ENCODE measurements at places on chromosomes 2 and 18.

DNA sequence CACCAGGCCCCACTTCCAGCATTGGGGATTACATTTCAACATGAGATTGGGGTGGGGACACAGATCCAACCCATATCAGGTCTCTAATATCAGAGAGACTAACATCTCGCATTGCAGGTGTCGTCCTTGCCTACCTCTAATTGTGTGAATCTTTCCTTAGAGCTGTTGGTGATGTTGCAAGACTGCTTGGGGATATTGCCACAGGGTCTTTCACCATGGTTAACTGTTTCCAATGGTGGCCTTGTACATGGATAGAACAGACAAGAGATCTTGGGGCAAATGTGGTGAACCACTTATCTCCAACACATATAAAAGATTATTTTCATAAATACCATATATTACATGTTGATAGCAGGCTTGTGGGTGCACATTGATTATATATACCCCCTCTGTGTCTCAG, 270.3 kb upstream of the LINC00305 start:
- no peak for DNase-seq

DNA sequence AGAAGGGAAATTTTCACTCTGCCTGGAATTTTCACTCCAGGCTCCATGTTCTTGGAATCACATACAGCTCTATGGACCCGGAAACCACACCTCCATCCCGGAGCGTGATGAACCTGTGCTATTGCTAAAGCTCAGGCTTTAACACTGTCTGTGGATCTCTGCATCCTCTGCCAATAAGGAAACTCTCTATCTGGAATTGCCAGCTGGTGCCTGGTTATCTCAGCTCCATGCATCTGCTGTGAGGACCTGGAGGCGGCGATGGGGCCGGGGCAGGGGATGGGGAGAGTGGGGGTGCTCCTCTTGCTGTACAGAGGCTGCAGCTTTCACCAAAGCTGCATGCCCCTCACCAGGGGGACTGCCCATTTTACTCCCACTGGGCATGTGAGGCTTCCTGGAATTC, 754.0 kb upstream of the SOX11 start:
- no peak for DNase-seq

- DNase-seq: no peak
These were observed 332.9 kb downstream of the CDH2 start for GRCh38 chr18:27843783-27844777.

GRCh38 chr2:238857959-238858358, 10.1 kb downstream of the TWIST2 start:
- DNase-seq: no peak

GRCh38 chr2:190413421-190413820, 5.3 kb downstream of the MFSD6 start:
- DNase-seq: no peak

GRCh38 chr2:64753399-64753798, 99.7 kb upstream of the SERTAD2 start:
- no peak for DNase-seq

- DNase-seq: no peak
These were observed 260.8 kb downstream of the RDH14 start for GRCh38 chr2:18299423-18300212.

DNA sequence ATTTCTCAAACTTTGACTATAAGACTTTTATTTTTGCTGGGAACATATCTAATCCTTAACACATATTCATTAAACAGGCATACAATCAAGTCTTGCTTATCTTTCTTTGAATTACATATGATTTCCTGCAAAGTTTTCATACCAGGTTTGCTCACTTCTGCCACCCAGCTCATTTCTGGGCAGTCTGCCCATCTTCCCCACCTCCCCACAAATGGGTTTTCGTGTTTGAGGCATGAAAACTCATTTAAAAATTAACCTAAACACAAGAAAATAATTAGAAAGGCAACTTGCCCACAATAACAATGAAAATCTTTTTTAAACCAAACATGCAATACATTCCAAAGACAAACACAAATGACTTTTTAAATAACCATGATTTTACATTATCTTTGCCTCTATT, 3.4 kb downstream of the CHST9 start:
- no peak for DNase-seq

- DNase-seq: no peak
These were observed 15.2 kb downstream of the G6PC2 start for GRCh38 chr2:168916331-168916675.

GRCh38 chr18:57212678-57213077, 65.8 kb downstream of the BOD1L2 start:
- DNase-seq: no peak

GRCh38 chr18:23662309-23663263, at the start of gene ANKRD29:
Gene ANKRD29, minus strand, starts transcription at chr18:23662911. Its CDS starts 181 bp downstream, at chr18:23662730.
- DNase-seq: peak; percentile 20

GRCh38 chr2:63124850-63125249, 74.2 kb downstream of the OTX1 start:
- DNase-seq: no peak

GRCh38 chr18:77658299-77658662, 408.6 kb downstream of the GALR1 start:
- no peak for DNase-seq

DNA sequence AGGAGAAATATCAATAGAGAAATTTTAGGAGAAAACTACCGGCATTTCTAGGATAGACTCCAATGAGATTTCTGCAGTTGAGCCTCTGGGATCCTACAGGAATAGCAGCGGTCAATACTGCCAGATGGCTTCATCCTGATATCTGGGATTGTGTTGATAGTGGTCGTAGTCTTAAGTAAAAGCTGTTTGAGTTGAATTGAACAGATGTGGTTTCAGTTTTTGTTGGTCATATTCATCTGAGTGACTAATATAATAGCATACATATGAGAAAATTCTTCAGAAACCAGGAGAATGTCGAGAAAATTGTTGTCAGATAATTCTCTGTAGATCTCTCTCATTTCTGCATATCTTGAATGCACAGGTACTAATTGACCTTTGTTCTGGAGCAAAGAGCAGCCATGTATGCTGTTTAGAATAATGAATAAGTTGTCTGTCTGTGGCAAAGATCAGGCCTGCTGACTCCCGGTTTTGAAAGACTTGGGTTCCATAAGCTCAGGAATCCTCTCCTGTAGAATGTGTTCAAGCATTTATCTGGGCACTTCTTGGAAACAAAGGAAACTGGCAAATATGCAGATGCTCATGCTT, 288.1 kb downstream of the TMX3 start:
- DNase-seq: no peak

DNA sequence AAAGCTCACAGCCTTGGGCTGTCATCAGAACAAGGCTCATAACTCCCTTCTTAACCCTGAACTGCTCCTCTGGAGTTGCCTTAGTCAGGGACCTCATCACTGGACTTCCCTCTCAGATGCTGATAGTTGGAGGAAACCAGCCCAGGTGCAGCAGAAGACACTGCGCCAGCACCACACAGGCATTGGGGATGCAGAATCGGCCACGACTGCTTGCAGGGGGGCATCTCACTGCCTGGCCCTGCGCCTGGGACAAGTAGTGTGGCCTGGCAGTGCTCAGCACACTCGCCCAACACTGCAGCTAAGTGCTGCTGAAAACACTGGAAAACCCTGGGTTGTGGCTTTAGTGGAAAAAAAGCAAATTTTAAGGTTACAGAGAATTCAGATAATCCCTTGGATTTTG, 68.7 kb downstream of the NCK2 start:
- no peak for DNase-seq

DNA sequence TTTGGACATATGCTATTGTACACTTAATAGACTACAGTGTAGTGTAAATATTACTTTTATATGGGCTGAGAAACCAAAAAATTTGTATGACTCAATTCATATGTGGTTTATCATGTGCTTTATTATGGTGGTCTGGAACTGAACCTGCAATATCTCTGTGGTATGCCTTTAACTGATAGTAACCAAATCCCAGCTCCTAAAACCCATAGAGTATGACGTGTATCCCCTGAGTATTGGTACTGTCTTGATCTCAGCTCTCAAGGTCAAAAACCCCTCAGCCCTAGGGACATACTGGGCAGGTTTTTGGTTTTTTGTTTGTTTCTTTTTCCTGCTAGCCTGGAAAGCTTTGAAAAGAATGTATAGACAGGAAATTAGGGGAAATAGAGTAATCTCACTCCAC, 42.2 kb upstream of the ARHGAP15 start:
- DNase-seq: no peak

GRCh38 chr2:173119069-173119807, 43.6 kb downstream of the MAP3K20 start:
- DNase-seq: no peak

- DNase-seq: no peak
These were observed 21.3 kb downstream of the WDSUB1 start for GRCh38 chr2:159265171-159265576.

- no peak for DNase-seq
These were observed 101.1 kb upstream of the NCK2 start for GRCh38 chr2:105643405-105644173.

GRCh38 chr2:224951723-224952481, 90.4 kb downstream of the DOCK10 start:
- DNase-seq: no peak

DNA sequence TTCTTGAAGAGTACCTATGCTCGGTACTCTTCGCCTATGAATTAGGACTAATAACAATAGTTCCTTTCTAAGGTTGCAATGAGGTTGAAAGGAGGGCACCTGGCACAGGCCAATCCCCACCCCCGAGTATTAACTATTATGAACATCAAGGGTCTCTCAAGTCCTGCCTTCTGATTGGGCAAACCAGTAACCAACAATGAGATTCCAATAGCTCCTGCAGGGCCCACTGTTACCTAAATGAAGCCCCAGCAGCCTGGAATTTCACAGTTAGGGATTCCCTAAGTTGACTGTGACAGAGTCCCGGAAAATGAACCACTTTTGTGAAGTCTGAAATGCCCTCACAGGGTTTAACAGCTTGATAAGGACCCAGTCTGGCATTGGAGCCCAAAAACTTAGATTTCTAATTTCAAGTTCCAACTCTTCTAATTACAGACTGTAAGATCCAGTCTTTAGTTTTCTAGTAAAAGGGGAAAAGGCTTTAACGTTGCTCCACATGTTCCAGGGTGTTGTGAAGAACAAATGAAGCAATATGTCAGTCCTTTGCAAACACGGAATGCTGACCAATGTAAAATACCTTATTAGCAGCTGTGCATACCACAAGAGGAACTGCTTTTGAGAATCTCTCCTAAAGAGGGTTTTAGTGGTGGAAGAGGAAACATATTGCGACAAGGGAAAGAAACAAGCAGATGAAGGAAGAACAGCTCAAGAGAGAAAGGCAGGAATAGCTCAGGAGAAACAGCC, 277.7 kb upstream of the MAP2 start:
- no peak for DNase-seq

DNA sequence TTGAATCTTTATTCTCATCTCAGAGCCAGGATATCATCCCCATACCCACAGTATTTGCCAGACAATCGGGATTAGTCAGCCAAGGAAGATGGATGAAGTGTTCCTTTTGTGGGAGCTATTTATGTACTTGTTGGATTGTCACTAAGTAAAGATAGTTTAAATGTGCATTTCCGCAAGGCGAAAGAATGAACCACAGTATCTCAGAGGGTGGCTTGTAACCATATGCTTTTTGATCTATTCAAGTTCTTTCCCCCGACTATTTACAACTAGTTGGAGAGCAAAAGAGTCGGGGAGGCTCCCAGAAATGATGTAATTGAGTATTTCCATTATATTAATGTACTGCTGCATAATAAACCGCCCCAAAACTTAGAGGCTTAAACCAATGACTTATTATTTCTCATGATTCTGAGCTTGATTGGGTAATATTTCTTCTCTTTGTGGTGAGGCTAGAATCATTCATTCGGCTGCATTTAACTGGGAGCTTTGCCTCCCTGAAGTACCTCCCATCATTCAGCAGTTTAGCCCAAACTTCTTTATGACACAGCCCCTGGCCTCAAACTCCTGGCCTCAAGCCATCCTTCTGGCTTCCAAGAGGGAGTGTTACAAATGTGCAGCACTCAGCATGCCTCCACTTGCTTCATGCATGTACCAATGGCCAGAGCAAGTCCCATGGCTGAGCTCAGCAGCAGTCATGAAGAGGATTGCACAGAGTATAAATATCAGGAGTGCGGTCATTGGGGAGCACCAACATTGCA, 423.7 kb downstream of the METTL4 start:
- no peak for DNase-seq

DNA sequence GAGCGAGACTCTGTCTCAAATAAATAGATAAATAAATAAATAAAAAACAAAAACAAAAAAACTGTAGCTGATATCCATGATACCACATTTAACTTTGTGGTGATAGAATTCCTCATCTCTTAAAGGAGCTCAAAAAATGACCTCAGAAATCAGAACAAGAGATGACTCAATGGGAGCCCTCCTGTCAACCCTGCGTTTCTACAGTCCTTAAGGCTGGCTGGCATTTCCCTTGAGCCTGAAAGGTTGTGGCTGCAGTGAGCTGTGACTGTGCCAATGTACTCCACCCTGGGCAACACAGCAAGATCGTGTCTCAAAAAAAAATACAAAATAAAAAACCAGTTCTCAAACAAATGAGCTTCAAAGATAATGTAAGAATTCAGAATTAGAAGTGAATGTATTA, 40.4 kb downstream of the CHST9 start:
- no peak for DNase-seq

GRCh38 chr2:9093324-9093723, 89.8 kb upstream of the MBOAT2 start:
- DNase-seq: no peak

GRCh38 chr2:2838548-2838845, 507.4 kb upstream of the MYT1L start:
- DNase-seq: no peak

DNA sequence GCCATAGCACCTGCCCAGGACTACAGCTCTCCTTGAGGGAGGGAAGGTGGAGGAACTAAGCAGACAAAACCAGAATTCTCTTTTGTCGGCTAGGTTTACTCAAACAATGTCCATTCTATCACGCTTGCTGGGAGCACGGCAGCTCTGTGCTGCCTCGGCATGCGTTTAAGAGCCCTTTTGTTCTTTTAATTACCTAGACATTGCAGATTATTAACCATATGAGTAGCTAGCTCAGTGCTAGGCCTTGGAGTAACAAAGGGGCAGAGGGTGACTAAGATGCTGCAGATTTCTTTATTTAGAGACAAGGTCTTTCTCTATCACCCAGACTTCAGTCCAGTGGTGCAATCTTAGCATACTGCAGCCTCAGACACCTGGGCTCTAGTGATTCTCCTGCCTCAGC, 11.1 kb downstream of the MSGN1 start:
- DNase-seq: no peak

DNA sequence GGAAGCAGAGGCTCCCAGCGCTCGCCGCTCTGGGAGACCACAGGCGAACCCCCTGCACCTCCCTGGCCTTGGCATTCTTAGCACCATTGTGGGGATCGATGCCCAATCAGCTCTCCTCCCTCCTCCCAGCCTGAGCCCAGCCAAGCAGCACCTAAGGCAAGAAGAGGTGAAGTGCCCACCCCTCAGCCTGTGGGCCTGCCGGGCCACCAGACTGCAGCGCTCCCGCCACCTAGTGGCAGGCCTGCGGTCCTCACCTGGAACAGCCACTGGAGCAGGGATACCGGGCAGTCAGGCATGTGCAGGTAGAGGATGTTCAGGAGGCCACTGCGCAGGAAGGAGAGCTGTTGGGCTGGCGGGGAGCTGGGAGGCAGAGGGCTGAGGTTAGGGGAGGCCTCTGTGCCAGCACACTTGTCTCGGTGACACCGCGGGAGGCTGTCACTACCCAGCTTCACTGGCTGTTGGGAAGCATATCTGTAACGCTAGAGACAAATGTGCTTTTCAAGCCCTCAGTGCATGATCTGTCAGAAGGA, 35.2 kb downstream of the FAM178B start:
- DNase-seq: peak; percentile 62

- DNase-seq: no peak
These were observed 47.4 kb upstream of the CAB39 start for GRCh38 chr2:230665263-230665691.

Measured in stimulated activated CD8-positive, alpha-beta memory T cell treated with anti-CD3 and anti-CD28 coated beads, Interleukin-12 subunit alpha, Interleukin-12 subunit beta, amount 100 ng/mL, for 1 hour (primary cell).